ENCODE measurements at places on chromosomes 3 and 15.

DNA sequence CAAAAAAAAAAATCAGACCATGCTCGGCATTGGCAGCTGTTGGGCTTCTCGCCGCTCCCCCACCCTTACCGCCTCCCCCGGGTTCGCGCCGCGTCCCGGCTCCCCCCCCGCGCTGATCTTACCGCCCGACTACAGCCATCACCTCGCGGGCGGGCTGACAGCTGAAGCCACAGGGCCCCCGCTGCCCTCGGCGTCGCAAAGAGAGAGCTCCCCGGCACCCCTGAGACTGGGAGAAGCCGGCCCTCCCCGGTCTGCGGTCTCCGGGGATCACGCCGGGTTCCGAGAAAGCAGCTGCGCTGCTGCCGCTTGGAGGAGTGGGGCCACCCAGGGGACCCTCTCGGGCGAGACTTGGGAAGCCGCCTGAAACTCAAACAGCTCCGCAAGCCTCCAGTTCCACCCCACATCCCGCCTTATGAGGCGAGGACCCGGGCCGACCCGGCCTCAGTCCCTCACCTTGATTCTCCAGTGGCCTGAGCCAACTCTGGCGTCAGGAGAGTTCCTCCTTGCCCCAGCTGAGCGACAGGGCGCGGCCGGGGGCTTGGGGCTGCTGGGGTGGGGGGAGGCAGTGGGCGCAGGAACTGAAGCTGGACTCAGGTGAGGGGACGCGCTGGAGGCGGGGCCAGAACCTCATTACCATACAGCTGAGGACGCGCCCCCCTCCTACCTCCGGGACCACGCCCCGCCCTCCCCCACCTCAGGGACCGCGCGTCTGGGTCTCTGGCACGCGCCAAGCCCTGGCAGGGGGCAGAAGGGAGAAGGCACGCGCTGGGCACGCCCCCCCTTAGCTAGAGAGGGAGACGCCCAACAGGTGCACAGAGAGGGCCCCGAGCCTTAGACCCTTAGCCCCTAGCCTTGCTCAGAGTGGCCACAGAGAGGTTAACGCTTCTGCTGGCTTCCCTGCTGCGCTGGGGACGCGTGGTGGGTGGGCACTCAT is 1.0 kb upstream of the DLL4 start:
- no peak for DNase-seq

GRCh38 chr3:187850258-187850921 is 105.1 kb upstream of the BCL6 start:
- no peak for DNase-seq

DNA sequence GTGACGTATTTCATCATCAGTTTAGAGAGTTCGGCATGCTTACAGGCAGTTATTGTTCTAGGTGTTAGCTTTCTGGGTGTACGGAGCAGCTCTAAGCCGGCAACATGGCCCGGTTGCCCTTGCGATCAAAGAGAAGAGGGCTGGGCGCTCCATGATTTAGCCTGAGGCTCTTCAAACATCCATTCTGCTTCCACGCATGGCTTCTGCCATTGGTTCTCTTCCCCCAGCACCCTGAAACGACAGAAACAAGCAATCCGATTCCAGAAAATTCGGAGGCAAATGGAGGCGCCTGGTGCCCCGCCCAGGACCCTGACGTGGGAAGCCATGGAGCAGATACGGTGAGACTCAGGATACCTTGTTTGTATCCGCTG is 574 bp downstream of the NGRN start:
- no peak for DNase-seq

DNA sequence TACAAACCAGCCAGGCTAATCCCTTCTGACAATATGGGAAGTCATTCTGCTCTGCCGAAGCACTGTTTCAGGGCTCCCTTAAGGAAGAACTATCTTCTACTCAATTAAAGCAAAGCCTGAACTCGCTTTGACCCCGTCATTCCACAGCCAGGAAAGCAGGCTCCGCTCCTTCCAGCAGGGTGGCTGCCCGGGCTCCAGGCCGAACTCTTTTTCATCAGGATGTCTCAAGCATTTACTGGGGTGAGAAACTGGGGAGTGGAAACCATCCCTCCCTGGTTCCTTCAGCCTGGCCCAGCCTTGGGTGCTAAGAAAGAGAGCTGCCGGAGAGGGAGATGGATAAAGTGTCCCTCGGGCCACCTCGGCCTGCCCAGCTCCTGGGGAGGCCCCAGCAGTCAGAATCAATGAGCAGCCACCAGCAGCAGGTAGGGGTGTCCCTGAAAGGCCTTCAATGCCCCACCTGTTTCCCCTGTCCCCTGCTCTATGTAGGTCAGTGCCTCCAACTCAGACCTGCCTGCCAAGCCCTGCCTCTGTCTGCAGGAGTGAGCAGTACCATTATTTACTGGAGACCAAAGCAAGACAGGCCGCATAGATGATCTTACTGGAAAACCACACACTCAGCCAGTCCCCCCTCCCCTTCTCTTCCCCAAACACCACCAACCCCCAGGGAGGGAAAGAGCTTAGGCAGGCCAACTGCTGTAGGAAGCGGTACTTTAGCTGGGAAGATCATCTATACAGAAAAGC is 225.6 kb upstream of the TLE3 start:
- DNase-seq = no peak

DNA sequence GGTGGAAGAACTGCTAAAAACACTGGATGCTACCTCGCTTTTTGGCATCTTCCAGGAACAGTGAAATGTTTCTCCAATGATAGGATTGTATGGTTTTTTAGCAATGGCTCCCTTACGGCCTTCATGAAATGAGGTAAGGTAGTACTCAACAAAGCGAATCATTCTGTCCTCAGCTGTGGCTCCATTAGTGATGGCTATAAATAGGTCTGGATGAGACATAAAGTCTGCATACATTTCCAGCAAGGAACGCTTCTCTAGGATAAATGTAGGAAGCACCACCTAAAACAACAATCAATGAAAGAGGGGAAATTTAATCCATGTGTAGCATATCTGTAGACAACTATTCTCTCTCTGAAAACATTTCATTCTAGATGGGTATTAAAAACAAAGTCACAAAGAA is 32.4 kb upstream of the SNX4 start:
- no peak for DNase-seq

- no peak for DNase-seq
These were observed 102.3 kb upstream of the PROK2 start for GRCh38 chr3:71887256-71887655.

DNA sequence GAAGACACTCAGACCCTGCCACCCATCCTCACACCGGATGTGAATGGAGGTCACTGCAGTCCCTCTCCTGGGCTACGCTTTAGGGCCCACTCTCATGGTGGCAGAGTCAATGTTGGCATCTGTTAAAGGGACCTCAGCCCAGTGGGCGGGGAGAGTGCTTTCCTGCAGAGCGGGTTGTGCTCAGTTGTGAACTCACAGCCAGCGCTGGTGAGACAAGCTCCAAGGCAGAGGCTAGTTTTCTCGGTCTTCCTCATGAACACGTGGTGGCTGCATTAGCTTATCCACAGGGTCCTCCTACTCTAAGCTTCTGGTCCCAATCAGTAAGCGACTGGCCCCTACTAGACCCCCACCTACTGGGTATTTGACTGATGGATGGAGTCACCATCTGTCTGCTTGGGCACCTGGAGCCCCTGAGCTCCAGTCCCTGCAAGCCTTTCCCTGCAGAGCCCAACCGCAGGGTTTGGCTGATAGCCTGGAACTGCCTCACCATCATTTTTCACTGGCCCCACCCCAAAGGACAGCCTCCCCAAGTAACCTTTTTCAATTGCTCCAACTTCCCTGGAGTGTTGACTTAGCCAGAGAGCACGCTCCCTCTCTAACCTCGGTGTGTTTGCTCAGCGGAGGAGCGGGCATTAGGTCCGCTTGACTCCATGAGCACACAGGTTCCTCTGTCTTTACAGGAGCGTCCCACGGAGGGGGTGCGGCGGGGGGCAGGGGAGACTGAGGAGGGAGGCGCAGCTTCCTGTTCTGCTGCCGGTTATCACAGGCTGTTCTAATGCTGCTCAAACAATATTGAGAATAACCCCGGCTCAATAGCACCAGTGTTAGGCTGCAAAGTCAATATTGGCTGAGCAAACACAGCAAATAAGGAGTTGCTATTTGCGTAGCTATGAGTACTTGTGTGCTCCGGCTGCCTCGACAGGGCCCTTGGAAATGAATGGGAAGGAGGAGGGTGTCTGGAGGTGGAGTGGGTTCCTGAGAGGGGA is 141.7 kb downstream of the RPLP1 start:
- DNase-seq = no peak

- no peak for DNase-seq
These were observed 55.3 kb downstream of the ADAMTSL3 start for GRCh38 chr15:83709241-83709640.

DNA sequence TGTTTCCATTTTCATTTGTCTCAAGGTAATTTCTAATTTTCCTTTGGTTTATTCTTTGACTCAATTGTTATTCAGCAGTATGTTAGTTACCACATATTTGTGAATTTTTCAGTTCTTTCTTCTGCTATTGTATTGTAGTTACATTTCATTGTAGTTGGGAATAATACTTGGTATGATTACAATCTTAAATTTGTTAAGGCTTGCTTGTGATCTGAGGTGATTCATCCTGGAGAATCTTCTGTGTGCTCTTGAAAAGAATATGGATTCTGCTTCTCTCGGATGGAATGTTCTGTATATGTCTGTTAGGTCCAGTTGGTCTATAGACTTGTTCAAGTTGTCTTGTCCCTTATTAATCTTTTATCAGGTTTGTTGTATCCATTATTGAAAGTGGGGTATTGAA is 63.4 kb upstream of the VEPH1 start:
- no peak for DNase-seq

- no peak for DNase-seq
These were observed 5.7 kb upstream of the IQGAP1 start for GRCh38 chr15:90382320-90382719.

DNA sequence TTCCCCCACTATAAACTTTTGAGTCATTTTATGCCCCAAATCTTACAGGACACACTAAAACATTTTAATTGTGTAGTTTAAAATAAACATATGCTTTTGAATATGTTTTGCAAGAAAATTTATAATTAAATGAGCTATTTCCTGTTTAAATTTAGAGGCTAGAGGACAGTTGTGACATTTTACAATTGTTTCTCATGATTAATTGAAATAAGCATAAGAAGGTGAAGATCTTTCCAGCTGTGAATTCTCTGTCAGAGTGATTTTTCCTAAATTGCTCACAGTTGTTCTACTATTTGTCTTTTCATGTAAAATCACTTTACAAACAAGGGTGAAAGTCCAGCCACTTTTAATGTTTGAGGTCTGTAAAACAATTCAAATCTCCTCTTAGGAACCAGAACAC is 892.3 kb downstream of the CADM2 start:
- no peak for DNase-seq

DNA sequence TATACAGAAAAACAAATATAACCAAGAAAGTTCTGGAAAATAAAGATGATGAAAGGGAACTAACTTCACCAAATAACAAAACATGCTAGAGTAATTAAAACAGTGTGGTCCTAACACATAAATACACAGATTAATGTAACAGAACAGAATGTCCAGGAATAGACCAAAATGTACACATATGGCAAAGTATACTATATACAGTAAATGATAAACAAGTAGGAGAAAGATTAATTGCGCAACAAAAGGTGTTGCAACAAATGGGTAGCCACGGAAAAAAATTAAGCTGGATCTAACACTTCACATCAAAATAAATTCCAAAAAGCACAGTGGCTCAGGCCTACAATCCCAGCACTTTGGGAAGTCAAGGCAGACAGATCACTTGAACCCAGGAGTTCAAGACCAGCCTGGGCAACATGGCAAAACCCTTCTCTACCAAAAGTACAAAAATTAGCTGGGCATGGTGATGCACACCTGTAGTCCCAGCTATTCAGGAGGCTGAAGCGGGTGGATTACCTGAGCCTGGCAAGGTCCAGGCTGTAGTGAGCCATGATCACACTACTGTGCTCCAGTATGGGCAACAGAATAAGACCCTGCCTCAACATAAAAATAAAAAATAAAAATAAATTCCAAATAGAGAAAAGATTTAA is 19.8 kb downstream of the SCAP start:
- no peak for DNase-seq

GRCh38 chr3:23809294-23809693 is 3.5 kb downstream of the UBE2E1 start:
- no peak for DNase-seq

- DNase-seq = no peak
These were observed 13.2 kb upstream of the SLC6A6 start for GRCh38 chr3:14389166-14389606.

DNA sequence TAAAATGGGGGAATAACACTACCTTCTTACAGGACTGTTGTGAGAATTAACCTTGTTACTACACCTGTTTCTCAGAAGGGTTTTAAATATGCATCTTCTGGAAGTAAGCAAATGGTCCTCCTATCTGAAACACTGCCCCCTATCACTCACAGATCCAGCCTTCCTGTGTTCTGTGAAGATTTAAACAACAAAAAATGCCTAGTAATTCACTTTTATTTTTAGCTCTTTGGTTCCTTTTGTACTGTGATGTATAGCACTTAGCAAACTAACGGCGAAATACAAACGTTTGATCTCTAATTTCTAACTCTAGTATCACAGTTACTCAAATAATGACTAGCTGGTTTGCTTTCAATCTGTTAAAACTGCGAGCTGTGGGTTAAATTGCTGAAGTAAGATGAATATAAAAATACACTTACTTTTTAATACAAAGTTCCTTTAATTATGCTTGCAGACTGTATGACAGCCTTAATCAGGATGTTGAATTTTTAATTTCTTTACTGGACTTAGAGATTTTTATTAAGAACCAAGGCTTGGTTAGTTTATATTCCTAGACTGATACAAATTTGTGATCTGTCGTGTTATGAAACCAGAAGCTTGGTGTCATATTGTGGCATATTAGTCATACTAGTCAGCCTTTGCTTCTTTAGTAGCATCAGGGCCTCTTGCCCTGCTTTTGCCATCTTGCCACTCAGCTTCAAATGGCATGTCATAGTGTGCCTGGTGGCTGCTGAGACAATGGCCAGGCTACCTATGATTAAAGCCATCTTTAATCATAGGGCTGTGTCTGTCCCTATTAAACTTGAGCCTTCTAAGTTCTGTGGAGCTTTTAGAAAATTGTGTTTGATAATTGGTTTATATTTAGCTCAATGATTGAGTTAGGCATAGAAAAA is 9.2 kb downstream of the EIF3J start:
- DNase-seq = no peak

GRCh38 chr3:99483841-99484240 is 154.6 kb upstream of the COL8A1 start:
- no peak for DNase-seq

All from SK-N-MC (cell line).